ENCODE measurements at places on chromosomes 16 and 17. TPM values are rescaled to one million over a fixed set of nuclear protein-coding genes. Genes with fewer than 3 reads are reported as not detected.

C17orf67 gene
- 0.78 TPM for total RNA-seq

CLEC10A gene
- 0.33 TPM for total RNA-seq

DNA sequence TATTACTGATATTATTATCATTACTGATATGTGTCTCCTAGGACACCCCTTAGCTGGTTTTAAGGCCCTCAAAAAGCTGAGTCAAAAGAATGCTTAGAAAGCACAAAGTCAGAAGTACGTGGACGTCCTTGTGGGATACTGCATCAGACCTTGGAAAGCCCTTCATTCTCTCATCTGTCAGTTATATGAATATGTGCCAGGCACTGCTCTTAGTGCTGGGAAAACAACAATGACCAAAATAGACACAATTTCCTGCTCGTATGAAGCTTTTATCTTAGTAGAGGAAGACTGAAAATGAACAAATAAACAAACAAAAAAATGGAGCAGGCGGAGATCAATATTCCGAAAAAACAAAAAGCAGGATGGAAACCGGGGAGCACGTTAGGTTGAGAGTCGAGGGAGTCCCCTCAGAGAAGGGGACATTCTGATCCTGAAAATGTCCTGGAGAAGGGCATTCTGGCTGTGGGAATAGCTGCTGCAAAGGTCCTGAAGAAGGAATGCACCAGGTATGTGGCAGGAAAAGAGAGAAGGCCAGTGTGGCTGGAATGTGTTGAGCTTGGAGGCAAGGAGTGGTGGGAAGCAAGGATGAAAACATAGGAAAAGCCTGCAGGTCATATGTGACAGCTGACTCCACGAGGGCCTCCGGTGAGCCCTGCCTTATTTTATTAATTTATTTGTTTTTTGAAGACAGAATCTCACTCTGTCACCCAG lies 15.5 kb upstream of the TMEM94 start:
- H3K4me1 ChIP-seq = no peaks in the 10 kb centered on the region
- H3K36me3 ChIP-seq = no peaks in the 10 kb centered on the region
- H3K4me3 ChIP-seq = no peak overlapping the region
- DNase-seq = no peak
- no peaks in the 10 kb centered on the region for H3K27me3 ChIP-seq

DNA sequence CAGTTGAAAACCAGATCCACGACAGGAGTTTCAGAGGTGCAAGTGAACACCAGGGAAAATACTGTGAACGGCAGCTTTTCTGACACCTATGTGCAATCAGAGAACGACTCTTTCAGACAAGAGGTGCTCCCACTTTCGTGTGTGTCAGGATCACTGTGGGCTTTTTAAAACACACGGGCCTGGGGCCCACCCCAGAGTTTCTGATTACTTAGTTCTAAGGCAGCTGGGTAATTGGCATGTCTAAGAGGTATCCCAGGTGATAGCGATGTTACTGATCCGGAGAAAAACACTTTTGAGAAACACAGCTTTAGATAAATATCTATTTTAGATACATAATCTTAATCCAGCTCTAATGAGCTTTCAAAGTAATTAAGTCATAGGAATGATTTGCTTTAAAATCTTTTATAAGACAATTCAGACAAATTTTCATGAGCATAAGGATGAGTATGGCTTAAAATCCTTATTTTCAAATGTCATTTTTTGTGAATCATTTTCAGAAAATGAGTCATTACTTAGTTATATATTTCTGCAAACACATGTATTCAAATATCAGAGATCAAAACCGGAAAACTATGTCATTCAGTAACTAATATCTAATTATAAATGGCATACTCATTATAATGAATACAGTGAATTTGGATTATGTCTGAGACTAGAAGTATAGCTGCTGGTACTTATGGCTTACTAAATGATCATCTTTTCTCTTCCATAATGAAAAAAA lies 217.9 kb upstream of the PSMD7 start:
- H3K4me1 ChIP-seq = peaks cover under 1% of the 10 kb centered on the region
- no peak for DNase-seq
- H3K4me3 ChIP-seq = no peak overlapping the region
- H3K27me3 ChIP-seq = no peaks in the 10 kb centered on the region
- no peak overlapping the region for H3K27ac ChIP-seq

DNA sequence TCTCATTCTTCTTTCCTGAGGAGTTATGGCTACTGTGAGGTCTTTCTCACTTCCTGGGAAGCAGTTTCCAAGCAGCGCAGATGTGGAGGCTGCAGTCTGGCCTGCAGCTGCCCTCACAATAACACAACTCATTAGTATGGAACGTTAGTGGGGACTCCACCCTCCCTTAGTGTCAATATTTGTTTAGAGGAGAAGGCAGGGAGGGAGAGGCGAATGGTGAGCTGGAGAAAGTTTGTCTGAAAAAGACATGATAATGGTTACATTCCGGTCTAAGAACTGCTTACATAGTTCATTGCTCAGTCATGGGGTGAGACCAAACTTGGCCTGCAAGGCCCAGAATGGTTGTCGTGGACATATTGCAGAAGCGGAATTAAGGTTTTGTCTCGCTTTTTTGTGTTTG lies 170.2 kb downstream of the HS3ST3B1 start:
- no peaks in the 10 kb centered on the region for H3K4me1 ChIP-seq
- no peaks in the 10 kb centered on the region for H3K27me3 ChIP-seq
- no peak overlapping the region for H3K4me3 ChIP-seq

- H3K27me3 ChIP-seq = no peaks in the 10 kb centered on the region
- no peaks in the 10 kb centered on the region for H3K4me1 ChIP-seq
- no peak overlapping the region for H3K27ac ChIP-seq
Observed at GRCh38 chr17:8473451-8474192, 37.9 kb downstream of the NDEL1 start.

DNA sequence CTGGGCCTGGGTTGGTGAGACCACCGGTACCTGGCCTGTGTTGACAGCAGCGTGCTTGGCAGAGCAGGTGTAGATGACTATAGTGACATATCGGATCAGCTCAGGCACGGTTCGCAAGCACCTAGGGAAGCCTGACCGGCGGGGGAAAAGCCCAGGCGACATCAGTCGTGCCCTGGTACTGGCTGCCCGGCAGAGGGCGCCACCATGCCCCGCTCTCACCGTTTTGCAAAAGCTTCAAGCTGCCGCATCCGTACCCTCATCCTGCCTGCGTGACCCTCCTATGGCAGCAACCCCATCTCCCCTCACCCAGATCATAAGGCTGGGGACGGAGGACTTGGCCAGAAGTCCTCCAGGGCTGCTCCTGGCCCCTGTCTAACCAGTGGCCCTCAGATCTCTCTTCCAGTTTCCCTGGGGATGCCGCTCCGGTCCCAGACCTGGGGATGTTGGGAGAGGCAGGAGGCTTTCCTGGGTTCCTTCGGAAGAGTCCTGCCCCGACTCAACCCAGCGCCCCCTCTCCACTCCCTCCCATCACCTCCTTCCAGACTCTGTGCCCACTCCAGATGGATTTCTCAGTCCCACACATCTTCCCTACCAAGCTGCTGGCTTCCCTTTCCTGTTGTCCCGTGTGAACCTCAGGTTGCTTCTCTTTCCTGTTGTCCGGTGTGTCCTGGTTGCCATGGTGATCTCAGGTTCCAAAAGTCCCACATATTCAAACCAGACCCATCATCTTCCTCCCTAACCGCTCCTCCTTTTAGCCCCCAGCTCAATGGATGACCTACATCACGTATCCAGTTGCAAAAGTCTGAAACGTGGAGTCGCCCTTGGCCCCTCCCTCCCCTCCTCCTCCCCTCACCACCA lies 13.7 kb downstream of the ALOX12B start:
- H3K36me3 ChIP-seq = no peaks in the 10 kb centered on the region
- peaks cover 4% of the 10 kb centered on the region for H3K27me3 ChIP-seq
- H3K4me1 ChIP-seq = peaks cover 20% of the 10 kb centered on the region
- no peak overlapping the region for H3K4me3 ChIP-seq
